Fibroblast of skin of left quadriceps (primary cell): ENCODE measurements at places on chromosomes 1 and 21.

GRCh38 chr1:55588309-55588708 lies 373.1 kb upstream of the USP24 start:
- no peak for DNase-seq

- DNase-seq = no peak
Observed at GRCh38 chr1:35316264-35316663, 47.8 kb downstream of the ZMYM4 start.

DNA sequence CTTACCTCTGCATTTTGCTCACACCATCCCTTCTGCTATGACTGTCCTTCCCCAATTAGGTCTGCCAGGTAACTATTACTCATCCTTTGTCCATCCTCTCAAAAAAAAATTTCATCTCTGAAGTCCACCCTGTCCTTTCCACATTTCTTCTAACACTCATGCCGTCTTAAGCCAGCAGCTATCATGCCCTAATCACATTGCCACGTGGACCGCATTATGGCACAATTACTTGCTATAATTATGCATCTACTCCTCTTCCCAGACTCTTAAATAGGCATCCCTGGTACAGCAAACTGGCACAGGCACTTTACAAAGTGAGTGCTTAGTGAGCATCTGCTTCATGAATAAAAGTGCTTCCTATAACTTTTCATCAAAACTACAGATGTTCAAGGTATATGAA lies 295.4 kb upstream of the ESRRG start:
- no peak for DNase-seq

DNA sequence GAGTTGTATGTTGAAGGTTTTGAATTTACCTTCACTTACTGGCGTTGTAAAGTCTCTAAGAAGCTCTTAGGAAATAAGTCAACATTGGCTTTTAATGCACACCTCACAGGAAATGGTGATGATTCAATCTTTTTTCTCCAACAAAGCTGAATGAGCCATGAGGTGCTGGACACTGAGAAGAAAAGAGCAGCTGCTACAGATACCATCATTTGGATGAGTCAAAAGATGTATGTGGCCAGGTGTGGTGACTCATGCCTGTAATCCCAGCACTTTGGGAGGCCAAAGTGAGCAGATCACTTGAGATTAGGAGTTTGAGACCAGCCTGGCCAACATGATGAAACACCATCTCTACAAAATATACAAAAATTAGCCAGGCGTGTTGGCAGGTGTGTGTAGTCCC lies 3.3 kb upstream of the IL23R start:
- no peak for DNase-seq

DNA sequence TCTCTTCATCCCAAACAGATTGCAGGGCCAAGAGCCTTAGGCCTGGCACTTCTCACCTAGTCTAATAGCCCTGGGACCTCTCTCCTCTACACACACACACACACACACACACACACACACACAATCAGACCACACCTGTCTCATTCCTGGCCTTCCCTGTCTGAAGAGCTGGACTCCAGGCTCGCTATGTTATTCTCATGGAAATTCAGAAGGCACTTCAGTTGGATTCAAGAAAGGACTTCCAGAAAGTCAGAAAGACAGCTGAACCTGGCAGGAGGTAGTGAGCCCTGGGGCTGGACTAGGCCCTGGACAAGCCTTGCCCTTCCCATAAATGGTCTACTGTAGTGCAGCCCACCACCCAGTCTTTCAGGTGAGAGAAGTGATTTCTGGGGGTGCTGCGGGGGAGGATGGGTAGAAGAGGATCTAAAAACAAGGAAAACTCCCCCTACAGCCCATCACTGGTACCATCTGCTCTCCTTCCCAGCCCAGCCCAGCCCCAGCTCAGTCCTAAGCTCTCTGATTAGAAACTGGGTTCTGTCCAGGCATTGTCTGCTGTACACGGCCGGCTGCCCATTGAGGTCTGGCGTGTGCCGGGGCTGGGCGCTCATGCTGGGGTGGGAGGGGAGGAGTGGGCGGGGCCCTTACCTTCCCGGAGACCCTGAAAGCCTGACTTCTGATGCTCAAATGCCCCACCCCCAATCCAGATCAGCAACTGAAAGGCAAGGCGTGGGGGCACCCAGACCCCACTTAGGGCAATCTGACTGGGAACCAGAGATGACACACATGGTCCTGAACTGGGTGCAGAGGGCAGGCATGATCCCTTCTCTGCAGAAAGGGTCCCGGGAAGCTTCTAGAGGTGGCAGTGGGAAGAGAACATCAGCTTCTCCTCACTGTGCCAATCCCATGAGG lies 2.5 kb downstream of the KIF21B start:
- no peak for DNase-seq

- DNase-seq = no peak
Observed at GRCh38 chr1:15799928-15800835, 7.3 kb downstream of the UQCRHL start.

- DNase-seq = no peak
Observed at GRCh38 chr1:15712168-15712567, 23.9 kb upstream of the SLC25A34 start.

DNA sequence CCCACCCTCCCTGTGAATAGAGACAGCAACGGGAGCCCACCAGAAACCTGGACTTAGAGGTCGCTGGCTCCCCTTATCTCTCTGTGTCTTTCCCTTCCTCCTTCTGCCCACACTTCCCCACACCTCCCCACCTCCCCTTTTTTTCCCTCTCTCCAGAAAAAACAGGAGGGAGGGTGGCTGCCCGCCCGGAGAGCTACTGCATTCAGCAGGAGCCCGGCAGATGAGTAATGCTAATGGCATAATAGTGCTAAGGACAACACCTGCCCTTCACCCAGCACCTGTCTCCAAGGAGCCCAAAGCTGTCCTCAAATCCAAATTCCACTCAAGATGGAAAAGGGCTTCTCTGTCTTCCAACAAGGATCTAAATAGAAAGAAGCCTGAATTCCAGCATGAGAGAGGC lies 11.4 kb upstream of the PRELP start:
- DNase-seq = no peak

DNA sequence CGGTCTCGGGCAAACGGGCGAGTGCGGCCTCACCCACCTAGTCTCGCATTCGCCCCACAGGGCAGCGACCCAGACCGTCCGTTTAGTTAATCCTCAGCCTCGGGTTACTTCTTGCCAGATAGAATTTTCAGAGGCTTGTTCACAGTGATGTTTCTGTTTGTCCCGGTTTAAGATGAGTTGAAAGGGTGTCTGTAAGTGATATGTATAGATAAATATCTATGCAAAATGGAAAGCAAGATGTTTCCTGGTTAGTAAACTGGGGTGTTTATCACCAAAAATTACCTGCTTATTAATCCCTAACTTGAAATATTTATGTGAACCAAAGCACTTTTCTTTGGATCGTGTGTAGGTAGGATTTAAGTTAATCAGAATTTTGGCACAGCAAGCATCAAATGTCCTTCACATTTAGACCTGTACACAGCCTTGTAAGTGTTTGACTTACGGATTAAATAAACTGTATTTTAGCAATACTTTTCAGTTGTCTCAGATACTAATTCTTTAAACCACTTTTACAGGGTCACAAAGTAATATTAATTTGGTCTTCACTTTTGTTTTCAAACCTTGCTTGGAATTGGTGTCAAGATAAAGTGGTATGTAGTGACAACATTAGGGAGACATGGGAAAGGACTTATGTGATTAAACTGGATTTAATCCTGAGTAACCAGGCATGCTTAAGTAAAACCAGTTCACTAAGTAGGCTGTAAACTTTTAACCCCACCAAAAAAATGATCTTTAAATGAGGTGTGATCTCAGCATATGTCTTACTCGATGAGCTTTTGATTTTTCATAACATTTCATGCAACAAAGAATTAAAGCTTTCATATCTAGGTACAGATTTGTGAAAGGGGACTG lies 914 bp downstream of the ZNF326 start:
- no peak for DNase-seq

- no peak for DNase-seq
Observed at GRCh38 chr1:23598424-23598823, 39.1 kb upstream of the ID3 start.

DNA sequence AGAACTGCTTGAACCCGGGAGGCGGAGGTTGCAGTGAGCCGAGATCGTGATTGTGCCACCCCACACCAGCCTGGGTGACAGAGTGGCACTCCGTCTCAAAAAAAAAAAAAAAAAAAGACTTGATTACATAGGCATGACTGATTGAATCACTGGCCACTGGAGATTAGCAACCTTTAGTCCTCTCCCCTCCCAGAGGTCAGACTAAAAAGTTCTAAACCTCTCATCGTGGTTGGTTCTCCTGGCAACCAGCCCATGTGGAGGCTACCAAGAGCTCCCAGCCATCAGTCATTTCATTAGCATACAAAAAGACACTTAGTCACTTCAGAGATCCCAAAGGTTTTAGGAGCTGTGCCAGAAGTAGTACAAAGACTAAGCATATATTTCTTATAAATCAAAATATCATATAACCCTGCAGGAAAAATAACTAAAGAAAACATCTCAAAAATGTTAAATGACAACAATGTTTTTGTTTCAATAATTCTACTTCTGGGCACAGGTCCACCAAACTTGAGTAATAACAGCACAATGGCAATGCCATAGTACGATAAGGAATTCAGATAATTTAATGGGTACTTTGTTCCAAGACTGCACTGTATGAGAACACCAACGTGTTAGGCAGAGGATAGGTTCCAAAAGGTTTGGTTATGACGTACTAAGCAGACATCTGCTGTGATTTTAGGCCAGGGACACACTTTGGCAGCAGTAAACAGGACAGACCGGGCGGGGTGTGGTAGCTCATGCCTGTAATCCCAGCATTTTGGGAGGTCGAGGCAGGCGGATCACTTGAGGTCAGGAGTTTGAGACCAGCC lies 18.1 kb downstream of the USP48 start:
- DNase-seq = peak; percentile 81

GRCh38 chr1:211632117-211632807 lies 43.2 kb downstream of the NEK2 start:
- no peak for DNase-seq

GRCh38 chr21:36023092-36023480 lies 37.2 kb downstream of the SETD4 start:
- DNase-seq = peak; percentile 39

GRCh38 chr1:115814685-115815398 lies 26.1 kb downstream of the NHLH2 start:
- DNase-seq = no peak

- no peak for DNase-seq
Observed at GRCh38 chr1:226027538-226028217, 28.5 kb upstream of the SDE2 start.

DNA sequence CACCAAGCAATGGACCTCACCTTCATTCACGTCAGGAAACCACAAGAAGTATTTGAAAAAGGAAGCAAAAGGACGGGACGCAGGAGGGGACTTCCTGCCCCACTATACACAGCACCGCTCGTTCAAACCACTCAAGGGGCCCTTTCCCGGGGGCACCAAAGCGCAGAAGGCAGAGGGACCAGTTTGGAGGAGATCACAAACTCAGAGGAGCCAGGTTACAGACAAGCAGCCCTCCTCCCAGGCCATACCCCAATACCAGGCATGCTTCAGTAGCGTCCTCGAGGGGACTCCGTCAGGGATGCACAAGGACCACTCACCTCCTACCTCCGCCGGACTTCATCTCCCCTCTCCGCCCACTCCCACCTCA lies 685 bp downstream of the CRTC2 start:
- no peak for DNase-seq

GRCh38 chr21:45833414-45833813 lies 148.2 kb upstream of the COL6A1 start:
- no peak for DNase-seq

DNA sequence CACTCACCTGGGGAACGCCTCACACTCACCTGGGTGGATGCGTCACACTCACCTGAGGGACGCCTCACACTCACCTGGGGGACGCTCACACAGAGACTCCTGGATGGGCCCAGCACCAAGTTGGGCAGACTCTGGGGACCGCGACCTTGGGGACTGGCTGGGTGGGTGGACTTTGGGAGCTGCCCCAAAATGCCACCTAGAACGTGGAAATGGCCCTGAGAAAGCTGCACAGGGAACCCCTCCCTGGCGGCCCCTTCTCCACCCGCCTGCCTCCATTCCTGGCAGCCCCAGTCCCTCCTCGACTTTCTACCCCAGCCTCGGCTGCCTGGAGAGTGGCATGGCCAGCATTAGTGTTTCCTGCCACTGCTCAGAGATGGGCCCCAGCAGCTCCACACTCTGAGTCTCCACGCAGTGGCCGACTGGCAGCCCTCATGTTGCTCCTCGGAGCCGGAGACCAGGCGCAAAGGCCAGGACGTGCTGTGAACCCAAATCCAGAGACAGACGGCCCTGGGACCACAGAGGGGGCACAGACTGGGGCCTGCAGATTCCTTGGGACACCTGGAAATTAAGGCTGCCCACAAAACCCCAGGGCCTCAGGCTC lies 46.5 kb upstream of the ACTRT2 start:
- no peak for DNase-seq

GRCh38 chr21:34852448-34852847 lies 183.7 kb downstream of the CLIC6 start:
- DNase-seq = no peak

GRCh38 chr21:32492376-32492775 lies 79.9 kb downstream of the EVA1C start:
- DNase-seq = no peak

- no peak for DNase-seq
Observed at GRCh38 chr1:204571128-204571527, 54.9 kb downstream of the MDM4 start.

- DNase-seq = peak; percentile 15
Observed at GRCh38 chr21:17045214-17045853, 467.5 kb upstream of the CXADR start.

GRCh38 chr1:909861-910310 lies 13.8 kb upstream of the SAMD11 start:
- DNase-seq = no peak

- no peak for DNase-seq
Observed at GRCh38 chr1:117318011-117318410, 49.2 kb upstream of the MAN1A2 start.

DNA sequence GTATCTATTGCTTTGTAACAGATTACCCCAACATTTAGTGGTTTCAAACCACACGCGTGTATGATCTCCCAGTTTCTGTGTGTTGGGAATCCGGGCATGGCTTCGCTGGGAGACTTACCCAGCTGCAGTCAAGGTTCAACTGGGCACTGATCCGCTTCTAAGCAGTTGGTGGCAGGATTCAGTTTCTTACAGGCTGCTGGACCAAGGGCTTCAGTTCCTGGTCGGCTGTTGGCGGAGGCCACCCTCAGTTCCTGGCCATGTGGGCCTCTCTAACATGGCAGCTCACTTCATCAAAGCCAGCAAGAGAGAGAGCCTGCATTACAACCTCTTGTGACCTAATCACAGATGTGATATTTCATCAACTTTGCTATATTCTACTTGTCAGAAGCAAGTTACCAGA lies 53.8 kb upstream of the NEK2 start:
- no peak for DNase-seq

GRCh38 chr1:151012684-151013471 lies 4.6 kb downstream of the PRUNE1 start:
- no peak for DNase-seq

GRCh38 chr1:116407033-116407432 lies 34.0 kb downstream of the ATP1A1 start:
- no peak for DNase-seq

GRCh38 chr1:4963251-4963650 lies 308.8 kb downstream of the AJAP1 start:
- DNase-seq = peak; percentile 20

GRCh38 chr21:34365809-34366208 lies 2.0 kb downstream of the KCNE2 start:
- DNase-seq = no peak
